ENCODE measurements at places on chromosomes 16 and 17.

- no peak for DNase-seq
Observed at GRCh38 chr16:75653922-75654321, 6.3 kb downstream of the TERF2IP start.

DNA sequence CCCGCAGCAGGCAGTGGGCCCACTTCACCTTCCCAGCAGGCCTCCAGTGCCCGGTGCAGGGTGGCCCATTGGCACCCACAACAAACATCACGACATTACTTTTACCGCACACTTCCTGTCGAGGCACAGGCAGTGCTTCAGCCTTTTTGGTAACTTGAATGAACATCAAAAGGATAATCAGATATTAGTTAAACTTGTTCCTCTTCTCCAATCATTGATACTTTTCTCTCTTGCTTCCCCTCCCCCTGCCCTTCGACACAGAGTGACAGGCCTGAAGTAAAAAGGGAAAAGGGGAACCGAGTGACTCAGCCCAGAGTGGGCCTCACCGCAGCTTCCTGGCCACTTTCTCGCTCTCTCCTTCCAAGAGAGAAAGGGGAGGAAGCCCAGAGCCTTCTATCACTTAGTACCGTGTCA, 507.0 kb downstream of the MAF start:
- no peak for DNase-seq

- DNase-seq = peak; percentile 90
Observed at GRCh38 chr16:29694384-29695195, 15.6 kb downstream of the QPRT start.

- no peak for DNase-seq
Observed at GRCh38 chr17:1054656-1055055, 57.7 kb downstream of the TIMM22 start.

DNA sequence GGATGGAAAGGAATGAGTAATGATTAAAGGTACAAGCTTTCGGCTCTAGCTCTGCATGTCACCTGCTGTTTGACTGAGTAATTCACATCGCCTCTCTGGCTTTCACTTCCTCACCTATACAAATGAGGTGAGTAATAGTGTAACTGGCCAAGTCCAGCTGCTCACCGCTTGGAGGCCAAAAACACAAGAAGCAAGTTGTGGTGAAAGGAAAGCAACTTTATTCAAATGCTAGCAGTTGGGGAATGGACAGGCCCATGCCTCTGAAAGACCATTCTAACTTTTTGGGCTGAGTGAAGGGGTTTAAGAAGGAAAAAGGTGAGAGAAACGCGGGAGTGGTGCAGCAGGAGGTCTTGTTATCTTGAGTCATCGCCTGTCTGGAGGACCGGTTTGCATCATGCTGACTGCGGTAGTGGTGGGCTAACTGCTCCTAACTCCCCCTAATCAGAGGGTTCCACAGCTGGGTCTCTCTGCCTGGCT, 45.7 kb upstream of the CSNK2A2 start:
- no peak for DNase-seq

DNA sequence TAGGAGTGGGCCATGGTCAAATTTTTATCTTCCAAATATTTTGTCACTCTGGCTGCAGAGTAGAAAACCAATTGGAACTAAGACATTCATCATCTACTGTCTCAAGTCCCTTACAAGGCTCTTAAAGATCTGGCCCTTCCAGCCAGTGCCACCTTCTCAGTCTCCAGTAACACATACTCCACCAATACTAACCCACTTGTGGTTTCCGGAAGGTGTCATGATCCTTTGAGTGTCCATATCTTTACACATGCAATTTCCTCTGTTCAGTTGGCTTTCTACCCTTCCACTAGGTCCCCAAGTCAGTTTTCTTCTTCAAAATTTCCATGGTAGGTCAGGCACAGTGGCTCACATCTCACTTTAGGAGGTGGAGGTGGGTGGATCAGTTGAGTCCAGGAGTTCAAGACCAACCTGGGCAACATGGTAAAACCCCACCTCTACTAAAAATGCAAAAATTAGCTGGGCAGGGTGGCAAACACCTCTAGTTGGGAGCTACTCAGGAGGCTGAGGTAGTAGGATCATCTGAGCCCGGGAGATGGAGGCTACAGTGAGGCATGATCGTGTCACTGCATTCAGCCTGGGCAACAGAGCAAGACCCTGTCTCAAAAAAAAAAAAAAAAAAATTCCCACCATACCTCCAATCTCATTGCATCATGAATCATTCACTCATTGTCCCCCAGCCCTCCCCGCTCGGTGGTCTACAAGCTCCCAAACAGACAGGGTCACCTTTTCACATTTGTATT, 6.0 kb upstream of the GRB2 start:
- peak; percentile 27 for DNase-seq
